Fibroblast of mammary gland (primary cell): ENCODE measurements at places on chromosomes 1 and 21.

GRCh38 chr1:236774926-236775325, 20.2 kb upstream of the MTR start:
- peak; percentile 42 for DNase-seq

DNA sequence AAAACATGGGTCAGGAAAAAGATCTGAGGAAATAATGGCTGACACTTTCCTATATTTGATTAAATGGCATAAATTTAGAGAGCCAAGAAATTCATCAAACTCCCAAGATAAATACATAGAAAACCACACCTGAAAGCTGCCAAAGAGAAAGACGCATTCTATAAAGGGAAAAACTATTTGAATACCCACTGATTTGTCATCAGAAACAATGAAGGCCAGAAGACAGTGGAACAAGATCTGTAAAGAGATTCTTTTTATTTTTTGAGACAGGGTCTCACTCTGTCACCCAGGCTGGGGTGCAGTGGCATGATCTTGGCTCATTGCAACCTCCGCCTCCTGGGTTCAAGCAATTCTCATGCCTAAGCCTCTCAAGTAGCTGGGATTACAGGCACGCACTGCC, 17.4 kb downstream of the SDE2 start:
- peak; percentile 6 for DNase-seq

GRCh38 chr1:109466452-109467300, at the start of gene SYPL2:
Gene SYPL2, plus strand, starts transcription at chr1:109466546. Its CDS starts 298 bp downstream, at chr1:109466844.
- peak; percentile 20 for DNase-seq

DNA sequence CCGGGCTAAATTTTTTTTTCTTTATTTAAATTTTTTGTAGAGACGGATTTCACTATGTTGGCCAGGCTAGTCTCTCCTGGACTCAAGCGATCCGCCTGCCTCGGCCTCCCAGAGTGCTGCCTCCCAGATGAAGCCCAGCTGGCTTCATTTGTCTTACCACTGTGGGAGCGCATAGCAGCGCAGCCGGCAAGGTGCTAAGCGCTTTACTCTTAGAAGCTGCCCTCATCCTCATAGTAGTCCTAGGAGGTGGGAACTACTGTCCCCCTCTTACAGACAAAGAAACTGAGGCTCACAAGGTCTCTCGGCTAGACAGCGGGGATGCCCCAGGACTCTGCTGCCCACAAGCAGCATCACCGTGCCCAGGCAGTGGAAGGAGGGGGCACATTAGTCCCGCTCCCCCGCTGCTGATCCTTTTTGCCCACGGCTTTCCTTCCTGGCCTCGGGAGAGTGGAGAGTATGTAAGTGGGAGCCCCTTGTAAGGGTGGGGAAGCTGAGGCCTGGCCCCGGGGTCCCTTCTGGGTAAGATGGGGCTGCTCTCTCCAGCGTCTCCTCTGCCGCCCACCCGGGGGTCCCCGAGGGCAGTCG, 726 bp downstream of the TMEM54 start:
- DNase-seq = no peak

DNA sequence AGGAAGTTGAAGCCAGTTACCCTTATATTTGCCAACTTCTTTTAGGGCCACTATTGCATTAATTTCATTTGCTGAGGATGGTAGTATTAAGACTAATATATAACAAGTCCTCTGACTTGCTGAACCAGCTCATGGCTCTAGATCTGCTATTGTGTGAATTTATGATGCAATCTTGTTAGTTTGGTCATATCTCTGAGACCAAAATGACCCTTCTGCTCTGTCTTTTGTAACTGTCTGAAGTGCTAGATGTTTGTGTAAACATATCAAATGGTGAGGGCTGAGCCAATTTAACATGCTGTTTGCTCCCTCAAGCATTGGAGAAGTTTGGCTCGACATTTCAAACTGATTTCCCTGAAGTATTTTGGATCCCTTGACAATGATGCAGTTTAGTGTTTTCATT, 106.9 kb upstream of the PTGFR start:
- DNase-seq = no peak

DNA sequence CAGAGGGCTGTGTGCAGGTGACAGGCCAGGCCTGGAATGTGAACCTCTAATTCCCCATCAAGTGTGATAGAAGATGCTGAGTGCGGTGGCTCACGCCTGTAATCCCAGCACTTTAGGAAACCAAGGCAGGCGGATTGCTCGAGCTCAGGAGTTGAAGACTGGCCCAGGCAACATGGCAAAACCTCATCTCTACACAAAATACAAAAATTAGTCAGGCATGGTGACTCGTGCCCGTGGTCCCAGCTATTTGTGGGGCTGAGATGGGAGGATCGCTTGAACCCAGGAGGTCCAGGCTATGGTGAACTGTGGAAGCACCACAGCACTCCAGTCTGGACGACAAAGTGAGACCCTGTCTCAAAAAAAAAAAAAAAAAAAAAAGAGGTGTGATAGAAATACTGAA, 40.1 kb upstream of the PUM1 start:
- peak; percentile 25 for DNase-seq

- no peak for DNase-seq
These were observed 34.1 kb downstream of the PRKCZ start for GRCh38 chr1:2084306-2084705.

- DNase-seq = peak; percentile 68
These were observed 6.8 kb upstream of the PPP1R15B start for GRCh38 chr1:204418174-204419063.

DNA sequence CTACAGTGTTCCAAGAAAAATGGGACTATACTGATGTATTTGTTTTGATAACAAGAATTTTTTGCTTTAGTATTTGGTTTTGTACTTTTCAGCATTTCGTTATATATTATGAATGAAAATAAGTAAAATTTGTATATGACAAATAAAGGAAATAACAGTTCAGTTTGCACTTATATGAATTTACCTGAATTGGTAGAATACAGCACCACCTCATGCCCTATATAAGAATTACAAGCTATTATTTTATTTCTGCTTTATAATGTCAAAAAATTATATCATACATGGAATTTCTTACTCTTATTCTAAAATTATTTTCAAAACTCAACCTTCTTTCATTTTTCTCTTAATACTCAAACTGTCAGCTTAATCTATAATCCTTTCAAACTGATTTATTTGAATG, 14.6 kb downstream of the EFCAB7 start:
- peak; percentile 27 for DNase-seq

GRCh38 chr1:175254190-175254589, 61.6 kb upstream of the KIAA0040 start:
- DNase-seq = no peak

GRCh38 chr1:76868154-76868882, 1.0 kb downstream of the ST6GALNAC5 start:
- peak; percentile 15 for DNase-seq

DNA sequence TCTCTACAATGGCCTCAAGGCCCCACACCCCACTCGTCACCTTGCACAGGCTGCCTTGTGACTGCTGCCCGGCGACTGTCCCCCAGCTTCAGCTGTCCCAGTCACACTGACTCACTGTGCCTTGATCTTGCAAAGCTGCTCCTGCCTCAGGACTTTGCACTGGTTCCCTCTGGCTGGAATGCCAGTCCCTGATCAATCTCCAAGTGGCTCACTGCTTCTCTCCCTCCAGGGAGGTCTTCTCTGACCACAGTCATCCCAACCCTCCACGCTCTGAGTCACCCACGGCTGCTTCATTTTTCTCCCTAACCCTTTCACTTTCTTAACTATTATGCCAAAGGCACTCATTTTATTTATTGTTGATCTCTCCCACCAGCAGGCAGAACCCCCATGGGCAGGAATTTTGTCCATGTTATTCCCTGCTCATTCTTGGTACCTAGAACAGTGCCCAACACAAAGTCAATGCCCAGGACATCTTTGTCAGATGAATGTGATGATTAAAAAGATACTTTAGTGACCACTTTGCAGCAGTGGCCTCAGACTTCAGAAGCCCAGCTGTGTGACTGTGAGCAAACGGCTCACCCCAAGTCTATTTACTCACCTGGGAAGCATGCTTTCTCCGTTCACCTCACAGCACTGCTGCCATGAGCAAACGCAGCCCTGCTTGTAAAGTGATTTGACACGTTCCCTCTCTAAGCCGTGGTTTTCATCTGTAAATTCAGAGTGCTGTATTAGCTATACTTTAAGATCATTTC, 53.4 kb downstream of the ZBTB18 start:
- DNase-seq = peak; percentile 82

DNA sequence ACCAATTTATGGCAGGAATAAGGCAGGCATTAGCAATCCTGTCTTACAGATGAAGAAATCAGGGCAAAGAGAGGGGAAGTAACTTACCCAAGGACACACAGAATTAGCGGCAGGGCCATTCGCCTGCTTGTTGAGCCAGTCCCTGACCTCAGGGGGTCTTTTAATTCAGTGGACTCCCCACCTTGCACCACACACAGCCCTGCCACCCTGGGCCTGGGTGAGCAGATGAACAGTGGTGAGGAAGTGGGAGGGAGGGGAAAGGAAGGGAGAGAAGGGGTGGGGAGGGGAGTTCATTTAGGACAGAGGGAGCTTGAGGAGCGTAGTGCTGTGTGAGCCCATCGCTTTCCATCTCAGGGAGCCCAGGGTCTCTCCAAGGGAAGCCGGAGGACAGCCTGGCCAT, 34.7 kb downstream of the GLIS1 start:
- no peak for DNase-seq
